Esophagus muscularis mucosa (tissue), 4 donors: ENCODE measurements at places on chromosomes 16 and 17. TPM values are rescaled to one million over a fixed set of nuclear protein-coding genes. Genes with fewer than 3 reads are reported as not detected.

- DNase-seq, result no peak
- no peak overlapping the region for H3K4me3 ChIP-seq
- peaks cover 44% of the 10 kb centered on the region for H3K36me3 ChIP-seq
- peaks cover 64% of the 10 kb centered on the region for H3K4me1 ChIP-seq
- no peaks in the 10 kb centered on the region for H3K27me3 ChIP-seq
These were observed 23.2 kb downstream of the SLC7A6OS start for GRCh38 chr16:68287276-68288251.

GRCh38 chr17:48842746-48843145 lies 11.9 kb downstream of the CALCOCO2 start:
- H3K4me1 ChIP-seq, result peaks cover 55% of the 10 kb centered on the region
- peaks cover 55% of the 10 kb centered on the region for H3K36me3 ChIP-seq
- peak overlapping the region; percentile 48 for H3K4me3 ChIP-seq
- H3K27me3 ChIP-seq, result no peaks in the 10 kb centered on the region
- H3K27ac ChIP-seq, result peak overlapping the region; percentile 87

GRCh38 chr17:5225668-5226457 lies 8.8 kb downstream of the SCIMP start:
- no peak for DNase-seq
- H3K36me3 ChIP-seq, result peaks cover 3% of the 10 kb centered on the region
- no peak overlapping the region for H3K4me3 ChIP-seq
- H3K27ac ChIP-seq, result no peak overlapping the region
- H3K27me3 ChIP-seq, result no peaks in the 10 kb centered on the region

The GNAO1 gene
- total RNA-seq, result 2.1 TPM

GRCh38 chr16:21937336-21937829 lies 15.8 kb upstream of the UQCRC2 start:
- H3K36me3 ChIP-seq, result no peaks in the 10 kb centered on the region
- DNase-seq, result no peak
- no peak overlapping the region for H3K27ac ChIP-seq
- H3K4me3 ChIP-seq, result no peak overlapping the region
- peaks cover 12% of the 10 kb centered on the region for H3K27me3 ChIP-seq
- no peaks in the 10 kb centered on the region for H3K4me1 ChIP-seq

- no peak overlapping the region for H3K27ac ChIP-seq
- DNase-seq, result peak; percentile 92
- H3K36me3 ChIP-seq, result no peaks in the 10 kb centered on the region
- H3K27me3 ChIP-seq, result no peaks in the 10 kb centered on the region
- H3K4me3 ChIP-seq, result no peak overlapping the region
- peaks cover 17% of the 10 kb centered on the region for H3K4me1 ChIP-seq
These were observed 103.3 kb downstream of the METRNL start for GRCh38 chr17:83182620-83183101.

DNA sequence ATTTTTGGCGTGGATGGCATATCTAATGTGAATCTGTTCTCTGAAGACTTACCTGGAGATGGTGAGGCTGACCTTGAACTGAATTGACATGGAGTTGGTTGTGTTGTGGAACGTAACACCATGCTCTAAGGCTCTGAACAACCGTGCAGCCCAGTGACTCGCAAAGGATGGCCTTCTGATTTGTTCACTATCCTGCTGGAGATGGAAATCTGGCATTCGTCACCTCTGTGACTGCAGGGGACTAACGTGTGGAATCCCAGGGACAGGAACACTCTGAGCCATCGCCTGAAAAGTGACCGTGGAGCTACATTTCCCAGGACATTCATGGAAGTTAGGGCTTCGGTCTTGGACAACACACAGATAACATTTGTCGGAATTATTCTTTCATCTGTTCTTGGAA lies 61.1 kb downstream of the BANP start:
- H3K27ac ChIP-seq, result no peak overlapping the region
- H3K36me3 ChIP-seq, result peaks cover 51% of the 10 kb centered on the region
- peaks cover 14% of the 10 kb centered on the region for H3K4me1 ChIP-seq
- no peak for DNase-seq

GRCh38 chr17:2024572-2025219 lies 438 bp downstream of the RTN4RL1 start:
- H3K4me1 ChIP-seq, result peaks cover 28% of the 10 kb centered on the region
- DNase-seq, result no peak
- H3K27ac ChIP-seq, result no peak overlapping the region

GRCh38 chr17:14302431-14303099 lies 1.7 kb downstream of the HS3ST3B1 start:
- H3K27me3 ChIP-seq, result peaks cover 100% of the 10 kb centered on the region
- DNase-seq, result peak; percentile 95
- H3K4me1 ChIP-seq, result peaks cover 64% of the 10 kb centered on the region
- no peaks in the 10 kb centered on the region for H3K36me3 ChIP-seq
- peak overlapping the region; percentile 60 for H3K4me3 ChIP-seq

- DNase-seq, result no peak
- H3K36me3 ChIP-seq, result no peaks in the 10 kb centered on the region
- H3K4me3 ChIP-seq, result no peak overlapping the region
- H3K27ac ChIP-seq, result no peak overlapping the region
- no peaks in the 10 kb centered on the region for H3K4me1 ChIP-seq
These were observed 83.5 kb upstream of the RPL38 start for GRCh38 chr17:74119965-74120364.

The C16orf86 gene
- total RNA-seq, result 15.6 TPM

GRCh38 chr17:14301279-14302090 lies 604 bp downstream of the HS3ST3B1 start:
- H3K4me1 ChIP-seq, result peaks cover 73% of the 10 kb centered on the region
- H3K27me3 ChIP-seq, result peaks cover 69% of the 10 kb centered on the region
- peak overlapping the region; percentile 60 for H3K4me3 ChIP-seq
- no peak for DNase-seq

DNA sequence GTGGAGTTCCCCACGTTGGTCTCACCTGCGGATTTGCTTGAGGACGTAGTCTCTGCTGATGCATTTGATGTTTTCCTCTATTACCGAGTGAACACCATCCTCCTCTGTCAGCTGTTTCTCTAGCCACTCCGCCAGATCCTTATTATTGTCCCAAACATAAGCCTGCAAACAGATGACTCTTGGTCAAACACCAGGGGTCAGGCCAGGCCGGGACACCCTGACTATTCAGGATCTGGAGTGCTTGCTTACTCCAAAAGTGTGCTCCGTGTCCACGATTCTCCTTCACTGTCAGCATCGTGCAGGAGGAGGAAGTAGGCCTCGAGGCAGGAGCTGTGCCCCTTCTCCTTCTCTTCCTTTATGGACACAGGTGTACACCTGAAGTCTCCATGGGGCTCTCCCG lies 140.2 kb downstream of the AATF start:
- peaks cover 44% of the 10 kb centered on the region for H3K36me3 ChIP-seq
- no peaks in the 10 kb centered on the region for H3K27me3 ChIP-seq
- DNase-seq, result no peak
- H3K27ac ChIP-seq, result no peak overlapping the region

The SOX8 gene
- 4.5 TPM for total RNA-seq

The MYH8 gene
- total RNA-seq, result not detected

- DNase-seq, result peak; percentile 100
- peak overlapping the region; percentile 75 for H3K27ac ChIP-seq
- no peaks in the 10 kb centered on the region for H3K27me3 ChIP-seq
- peaks cover 36% of the 10 kb centered on the region for H3K4me1 ChIP-seq
- no peaks in the 10 kb centered on the region for H3K36me3 ChIP-seq
These were observed 12.3 kb downstream of the COPZ2 start for GRCh38 chr17:48025040-48025903.

The CPNE2 gene
- total RNA-seq, result 43.0 TPM

The RND2 gene
- 2.9 TPM for total RNA-seq

DNA sequence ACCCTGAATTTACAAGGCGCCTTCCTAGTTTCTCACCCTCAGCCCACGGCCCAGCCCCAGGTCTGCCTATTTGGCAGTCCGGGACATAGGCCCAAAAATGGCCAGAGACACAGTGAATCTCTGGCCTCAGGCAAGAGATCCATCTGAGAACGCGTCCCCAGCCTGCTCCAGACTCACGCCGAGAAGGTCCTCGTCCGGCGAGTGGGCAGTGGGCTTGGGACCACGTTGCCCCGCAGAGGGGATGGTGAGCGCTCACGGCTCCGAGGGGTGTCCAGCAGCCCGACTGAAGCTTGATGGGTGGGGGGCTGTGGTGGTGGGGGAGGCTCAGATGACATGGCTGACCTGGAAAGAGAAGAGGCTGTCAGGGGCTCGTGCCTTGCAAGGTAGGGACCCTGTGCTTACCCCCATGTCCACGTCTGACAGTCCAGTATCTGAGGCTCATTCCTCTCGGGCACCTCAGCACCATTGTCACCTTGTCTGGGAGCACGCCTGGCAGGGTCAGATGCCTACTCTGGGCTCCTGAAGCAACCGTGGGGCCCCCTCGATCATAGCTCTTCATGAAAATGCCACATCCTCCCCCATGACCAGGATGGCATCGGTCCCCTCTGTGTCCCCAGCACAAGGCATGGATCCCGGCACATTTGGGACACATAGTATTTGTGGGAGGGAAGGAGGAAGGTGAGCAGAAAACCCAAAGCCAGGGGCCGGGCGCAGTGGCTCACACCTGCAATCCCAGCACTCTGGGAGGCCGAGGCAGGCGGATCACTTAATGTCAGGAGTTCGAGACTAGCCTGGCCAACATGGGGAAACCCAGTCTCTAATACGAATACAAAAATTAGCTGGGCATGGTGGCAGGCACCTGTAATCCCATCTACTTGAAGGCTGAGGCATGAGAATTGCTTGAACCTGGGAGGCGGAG lies 9.6 kb downstream of the CARHSP1 start:
- H3K36me3 ChIP-seq, result peaks cover 32% of the 10 kb centered on the region
- no peaks in the 10 kb centered on the region for H3K27me3 ChIP-seq
- no peak overlapping the region for H3K4me3 ChIP-seq
- H3K4me1 ChIP-seq, result peaks cover 58% of the 10 kb centered on the region
- no peak for DNase-seq
